Activated B cell treated with CpG ODN at 0.5 μM for 24 hours (primary cell): ENCODE measurements at places on chromosomes 4 and X. TPM values are rescaled to one million over a fixed set of nuclear protein-coding genes. Genes with fewer than 3 reads are reported as not detected.

- no peak for DNase-seq
Measured at GRCh38 chr4:99679204-99679603, 21.6 kb upstream of the C4orf54 start.

GRCh38 chr4:90641861-90642599, 514.8 kb downstream of the CCSER1 start:
- no peak for DNase-seq

GRCh38 chr4:118279920-118280432, 72.8 kb downstream of the PRSS12 start:
- DNase-seq, result no peak

- no peak for DNase-seq
Measured at GRCh38 chrX:149720021-149720689, 8.3 kb downstream of the MAGEA11 start.

DNA sequence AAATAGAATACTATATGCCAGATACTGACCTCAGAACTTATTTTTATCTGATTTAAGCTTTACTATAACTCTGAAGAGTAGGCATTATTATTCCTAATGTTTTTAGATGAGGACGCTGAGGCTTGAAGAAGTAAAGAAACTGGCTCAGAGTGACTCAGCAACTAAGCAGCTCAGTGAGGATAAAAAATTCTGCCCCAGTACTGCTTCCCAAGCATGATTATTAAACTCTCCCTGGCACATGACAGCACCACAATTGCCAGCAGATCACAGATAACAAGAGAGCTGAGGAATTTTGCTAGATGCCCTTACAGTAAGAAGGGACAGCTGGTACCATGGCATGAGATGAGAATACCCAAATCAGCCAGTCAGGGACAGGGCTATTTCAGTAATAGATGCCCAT, 219.4 kb downstream of the NKX6-1 start:
- DNase-seq, result no peak

USP53 gene
- 20.4 TPM in 2 replicates for total RNA-seq

- DNase-seq, result no peak
Measured at GRCh38 chr4:67344594-67345380, 200.5 kb downstream of the CENPC start.

GRCh38 chr4:22384154-22384553, 131.7 kb downstream of the ADGRA3 start:
- DNase-seq, result no peak

DNA sequence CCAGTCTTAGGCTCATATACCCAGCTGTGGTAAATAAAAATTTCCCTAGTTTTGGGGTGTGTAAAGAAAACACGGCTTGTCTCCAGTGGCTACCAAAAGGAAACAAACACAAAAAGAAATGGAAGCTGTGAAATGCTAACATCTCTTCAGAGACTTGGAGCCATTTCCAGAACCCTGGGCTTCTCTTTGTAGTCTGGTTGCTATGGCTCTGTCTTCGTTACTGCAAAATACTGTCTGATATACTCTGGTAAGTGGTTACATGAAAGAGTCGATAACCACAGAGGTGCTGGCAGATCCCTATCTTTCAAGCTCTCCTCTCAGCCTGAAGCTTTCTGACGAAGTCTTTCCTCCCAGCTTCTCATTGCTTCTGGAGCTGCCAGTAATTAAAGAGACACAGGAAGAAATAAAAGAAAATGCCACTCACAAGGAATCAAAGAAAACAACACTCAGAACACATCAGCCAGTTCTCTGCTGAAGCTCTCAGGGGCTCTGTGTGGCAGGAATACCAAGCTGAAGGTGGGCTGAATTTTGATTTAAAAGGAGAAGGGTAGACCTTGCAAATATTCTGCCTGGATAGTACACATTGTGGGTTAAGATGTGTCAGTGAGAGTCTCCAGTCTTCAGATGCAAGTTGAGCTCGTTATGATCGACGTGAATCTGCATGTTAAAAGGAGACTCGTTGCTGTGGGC, 107.6 kb upstream of the FAM9C start:
- DNase-seq, result no peak

GAGE1 gene
- not detected in 2 replicates for total RNA-seq

USP17L24 gene
- total RNA-seq, result not detected in 2 replicates

GNL3L gene
- 67.1 and 70.5 TPM in 2 replicates for total RNA-seq

GRCh38 chrX:3142259-3143042, 101.2 kb downstream of the ARSF start:
- DNase-seq, result no peak

DNA sequence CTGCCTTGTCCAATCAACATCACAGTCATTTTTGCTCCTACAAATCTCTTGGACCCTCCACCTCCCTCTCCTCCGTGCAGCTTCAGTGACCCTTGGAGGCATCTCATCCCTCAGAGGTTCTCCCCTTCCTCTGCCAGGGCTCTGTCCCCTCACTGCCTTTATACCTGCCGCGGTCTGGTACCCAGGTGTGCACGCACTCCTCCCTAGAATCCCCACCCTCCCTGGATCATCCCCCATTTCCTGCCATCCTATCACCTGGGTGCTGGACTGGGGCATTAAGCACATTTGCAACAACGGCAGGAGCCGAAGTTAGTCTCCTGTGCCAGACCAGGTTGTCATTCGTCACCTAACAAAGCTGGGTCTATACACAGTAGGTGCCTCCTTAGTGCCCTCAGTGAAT, 10.1 kb downstream of the TMEM271 start:
- DNase-seq, result no peak

MAP9 gene
- 8.8 and 10.7 TPM in 2 replicates for total RNA-seq

DNA sequence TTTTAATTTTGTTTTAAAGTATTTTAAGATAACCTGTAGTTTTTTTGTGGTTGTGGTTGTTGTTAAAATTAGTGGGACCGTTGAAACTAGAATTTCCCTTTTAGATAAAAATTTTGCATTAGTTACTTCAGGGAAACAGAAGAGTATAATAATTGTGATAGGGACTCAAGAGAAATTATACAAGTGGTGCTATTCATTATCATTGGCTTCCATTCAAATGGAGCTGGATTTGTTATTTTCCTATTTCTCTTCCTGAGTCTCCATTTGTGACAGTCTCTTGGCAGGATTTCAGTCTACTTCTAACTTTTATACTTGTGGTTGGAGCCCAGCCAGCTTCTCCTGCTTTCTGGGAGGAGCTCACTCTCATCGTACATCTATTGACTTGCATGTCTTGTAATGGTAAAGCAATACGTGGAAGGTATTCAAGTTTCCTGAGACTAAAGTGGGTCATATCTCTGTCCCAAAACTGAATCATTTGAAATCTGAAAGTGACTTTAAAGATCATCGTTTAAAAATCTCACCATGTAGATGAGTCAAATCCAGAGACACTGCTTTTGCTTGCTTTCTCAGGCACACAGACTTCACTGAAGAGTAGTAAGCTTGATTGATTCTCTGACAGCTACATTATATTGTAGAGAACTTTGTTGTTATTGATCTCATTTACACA, 155.8 kb downstream of the RPA4 start:
- DNase-seq, result no peak

DNA sequence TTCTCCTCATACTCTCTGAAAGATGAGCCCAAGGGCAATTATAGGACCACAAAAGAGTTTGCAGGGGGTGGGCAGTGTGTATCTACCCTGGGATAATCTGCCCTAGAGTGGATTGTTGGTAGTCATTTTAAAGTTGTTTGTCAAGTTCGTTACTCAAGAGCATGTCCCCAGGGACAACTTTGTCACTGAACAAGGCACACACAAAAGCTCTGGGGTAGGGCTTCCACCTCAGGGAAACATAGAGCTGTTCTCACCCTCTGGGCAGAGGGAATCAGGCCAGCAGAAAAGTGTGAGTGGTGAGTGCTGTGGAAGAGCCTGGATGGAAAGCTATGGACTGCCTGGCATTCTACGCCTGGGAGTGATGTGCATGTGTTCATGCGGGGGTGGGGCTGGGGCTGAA, 23.3 kb upstream of the LEF1 start:
- DNase-seq, result no peak

LGI2 gene
- not detected in 2 replicates for total RNA-seq

GRCh38 chr4:187910741-187911140, 84.8 kb upstream of the ZFP42 start:
- no peak for DNase-seq

DNA sequence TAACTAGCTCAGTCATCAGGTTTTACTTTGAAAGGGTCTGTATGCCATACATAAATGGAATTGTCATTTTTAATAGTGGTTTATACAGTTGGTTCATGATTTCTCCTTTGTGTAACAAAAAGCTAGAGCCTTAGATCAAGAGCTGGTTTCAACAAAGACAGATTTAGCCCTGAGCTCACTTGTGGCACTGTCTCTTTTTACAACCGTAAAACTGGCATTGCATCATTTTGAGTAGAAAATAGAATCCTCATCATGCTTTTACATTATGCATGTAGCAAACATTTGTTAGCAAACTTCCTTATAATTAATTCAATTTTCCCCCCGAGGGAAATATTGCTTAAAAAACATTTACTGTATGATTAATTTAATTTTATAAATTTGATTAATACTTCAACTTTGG, 1871.5 kb downstream of the ARAP2 start:
- no peak for DNase-seq

- DNase-seq, result no peak
Measured at GRCh38 chr4:154984148-154984547, 203.1 kb downstream of the RBM46 start.

THAP6 gene
- total RNA-seq, result 17.4 and 24.6 TPM in 2 replicates

ITGB1BP2 gene
- total RNA-seq, result 2.8 and 6.7 TPM in 2 replicates

DNA sequence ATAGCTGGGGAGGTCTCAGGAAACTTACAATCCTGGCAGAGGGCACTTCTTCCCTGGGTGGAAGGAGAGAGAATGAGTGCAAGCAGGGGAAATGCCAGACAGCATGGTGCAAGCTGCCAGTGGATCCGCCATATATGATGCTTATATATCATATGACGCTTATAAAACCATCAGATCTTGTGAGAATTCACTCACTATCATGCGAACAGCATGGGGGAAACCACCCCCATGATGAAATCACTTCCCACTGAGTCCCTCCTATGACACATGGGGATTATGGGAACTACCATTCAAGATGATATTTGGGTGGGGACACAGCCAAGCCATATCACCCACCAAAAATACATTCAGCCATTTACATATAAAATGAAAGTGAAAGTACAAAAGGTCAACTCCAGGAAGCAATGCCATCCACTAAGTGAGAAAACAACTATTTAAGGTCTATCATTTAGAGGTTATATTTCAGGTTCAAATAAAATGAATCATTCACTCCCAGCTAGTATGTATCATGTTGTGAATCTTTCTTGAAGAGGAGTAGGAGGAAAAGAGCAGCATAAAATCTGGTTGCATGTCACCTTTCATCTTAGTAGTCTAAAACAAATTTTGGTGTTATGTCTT, 20.3 kb upstream of the DYNLT3 start:
- DNase-seq, result no peak

DNA sequence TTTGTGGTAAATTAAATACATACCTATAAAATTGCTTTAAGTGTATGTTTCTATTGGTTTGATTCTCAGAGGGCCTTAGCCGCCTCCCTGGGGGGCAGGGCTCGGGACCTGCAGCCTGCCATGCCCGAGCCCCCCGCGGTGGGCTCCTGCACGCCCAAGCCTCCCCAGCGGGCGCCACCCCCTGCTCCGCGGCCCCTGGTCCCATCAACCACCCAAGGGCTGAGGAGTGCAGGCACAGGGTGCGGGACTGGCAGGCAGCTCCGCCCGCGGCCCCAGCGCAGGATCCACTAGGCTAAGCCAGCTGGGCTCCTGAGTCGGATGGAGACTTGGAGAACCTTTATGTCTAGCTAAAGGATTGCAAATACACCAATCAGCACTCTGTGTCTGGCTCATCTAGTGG, 108.3 kb upstream of the INPP4B start:
- no peak for DNase-seq

TRMT2B gene
- 28.8 and 37.9 TPM in 2 replicates for total RNA-seq

DNA sequence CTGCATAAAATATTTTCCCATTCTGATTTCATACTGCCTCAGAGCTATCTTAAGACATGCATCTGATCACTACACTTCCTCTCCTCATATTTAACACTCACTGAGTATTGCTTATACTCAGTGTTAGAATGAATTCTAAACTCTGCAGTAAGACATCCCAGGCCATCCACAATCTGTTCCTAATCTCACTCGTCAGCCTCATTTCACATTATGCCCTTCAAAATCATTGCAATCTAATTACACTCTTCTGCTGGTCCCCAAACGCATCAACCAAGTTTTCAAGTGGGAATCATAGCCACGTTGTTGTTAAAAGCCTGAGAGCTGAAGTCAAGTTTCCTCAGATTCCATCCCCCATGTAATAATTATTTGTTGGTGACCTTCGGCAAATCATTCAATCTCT, 1177.9 kb downstream of the ARAP2 start:
- no peak for DNase-seq

SUPT20HL1 gene
- not detected in 2 replicates for total RNA-seq

SLC26A1 gene
- 0.15 TPM in 1 of 2 replicates, not detected in the other for total RNA-seq

DNA sequence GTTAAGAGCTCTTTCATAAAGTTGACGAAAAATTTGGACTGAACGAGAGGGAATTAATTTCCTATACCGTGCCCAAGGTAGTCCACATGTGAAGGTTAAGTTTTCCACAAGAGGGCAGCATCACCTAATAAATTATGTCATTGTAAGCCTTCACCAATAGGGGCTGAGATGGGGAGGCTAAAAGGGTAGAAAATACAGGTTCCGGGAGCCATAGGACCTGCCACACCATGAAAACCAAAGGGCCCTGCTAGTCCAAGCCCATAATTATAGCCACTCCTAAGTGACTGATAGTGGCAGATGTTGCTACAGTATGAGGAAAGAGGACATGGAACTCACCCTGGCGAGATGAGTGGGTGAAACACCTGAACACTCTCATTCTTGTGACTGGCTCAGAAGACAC, 122.2 kb downstream of the SHROOM4 start:
- DNase-seq, result no peak

NEUROG2 gene
- total RNA-seq, result not detected in 2 replicates

ARMCX4 gene
- total RNA-seq, result 3.6 and 4.6 TPM in 2 replicates

DNA sequence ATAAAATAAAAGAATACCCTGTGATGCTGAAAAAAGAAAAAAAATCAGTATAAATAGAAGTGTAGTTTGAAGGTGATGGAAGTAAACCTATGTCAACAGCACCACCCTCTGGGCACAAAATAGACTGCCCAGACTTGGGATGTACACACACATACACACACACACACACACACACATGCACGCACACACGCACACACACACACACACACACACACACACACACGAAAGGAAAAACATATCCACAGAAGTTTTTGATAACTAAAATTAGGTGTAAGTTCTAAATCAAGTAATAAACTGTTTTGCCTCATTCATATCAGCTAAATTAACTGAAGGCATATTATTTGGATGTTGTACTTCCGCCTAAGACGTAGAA, 40.5 kb downstream of the ANXA5 start:
- no peak for DNase-seq

DNA sequence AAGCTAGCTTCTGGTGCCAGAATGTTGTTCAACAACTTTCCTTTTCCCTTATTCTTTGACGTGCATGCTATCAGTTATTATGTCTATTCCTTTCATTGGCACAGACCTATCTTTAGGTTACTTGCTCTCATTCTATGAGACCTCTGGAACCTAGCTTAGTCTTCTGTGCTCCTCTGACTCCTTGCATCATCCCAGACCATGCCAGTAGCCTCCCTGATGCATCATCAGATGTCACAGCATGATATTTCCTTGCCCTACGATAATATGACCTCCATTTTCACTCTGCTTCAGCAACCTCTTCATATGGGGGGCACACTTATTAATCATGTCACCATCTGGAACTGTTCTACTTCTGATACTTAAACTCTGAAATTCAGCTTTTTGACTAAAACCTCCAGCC, 37.2 kb downstream of the CLCN5 start:
- no peak for DNase-seq

GRCh38 chr4:70749313-70749712, 27.5 kb downstream of the RUFY3 start:
- no peak for DNase-seq

PAGE2 gene
- total RNA-seq, result not detected in 2 replicates
